ENCODE measurements at places on chromosomes 12 and 14.

- no peak overlapping the region for H3K27ac ChIP-seq
- H3K27me3 ChIP-seq, result peaks cover 3% of the 10 kb centered on the region
- no peaks in the 10 kb centered on the region for H3K4me1 ChIP-seq
- no peaks in the 10 kb centered on the region for H3K36me3 ChIP-seq
Measured at GRCh38 chr12:123085730-123086487, 65.0 kb downstream of the PITPNM2 start.

DNA sequence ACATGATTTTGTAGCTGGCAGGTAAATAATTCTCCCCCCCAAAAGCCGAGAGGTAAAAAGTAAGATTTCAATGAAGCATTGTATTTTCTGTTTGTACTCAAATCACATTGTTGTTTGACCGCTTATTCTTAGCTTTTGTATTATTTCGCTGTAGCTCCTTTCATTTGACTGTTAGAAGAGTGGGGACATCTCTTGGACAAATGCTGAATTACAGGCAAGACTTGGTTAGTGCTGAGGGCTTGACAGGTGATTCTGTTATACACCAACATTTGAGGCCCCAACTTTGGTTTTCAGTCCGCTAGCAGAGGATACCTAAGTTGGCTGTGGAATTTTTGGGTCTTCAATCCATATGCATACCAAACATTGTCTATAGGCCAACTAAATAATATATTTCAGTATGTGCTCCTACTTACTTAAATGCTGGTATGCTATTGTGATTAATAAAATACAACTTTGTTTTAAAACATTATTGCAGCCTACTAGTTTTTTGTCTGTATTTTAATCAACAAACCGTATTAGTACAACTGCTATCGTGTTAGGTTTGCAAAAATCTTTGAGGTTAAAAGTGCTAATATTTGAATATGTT is 102.2 kb downstream of the ERC1 start:
- no peak overlapping the region for H3K4me3 ChIP-seq
- no peak overlapping the region for H3K27ac ChIP-seq
- H3K27me3 ChIP-seq, result no peaks in the 10 kb centered on the region
- H3K36me3 ChIP-seq, result no peaks in the 10 kb centered on the region
- DNase-seq, result peak; percentile 50

GRCh38 chr12:126926023-126926594 is 1340.9 kb upstream of the TMEM132C start:
- H3K27ac ChIP-seq, result no peak overlapping the region
- H3K4me1 ChIP-seq, result no peaks in the 10 kb centered on the region
- DNase-seq, result no peak
- no peaks in the 10 kb centered on the region for H3K27me3 ChIP-seq
- H3K36me3 ChIP-seq, result no peaks in the 10 kb centered on the region

DNA sequence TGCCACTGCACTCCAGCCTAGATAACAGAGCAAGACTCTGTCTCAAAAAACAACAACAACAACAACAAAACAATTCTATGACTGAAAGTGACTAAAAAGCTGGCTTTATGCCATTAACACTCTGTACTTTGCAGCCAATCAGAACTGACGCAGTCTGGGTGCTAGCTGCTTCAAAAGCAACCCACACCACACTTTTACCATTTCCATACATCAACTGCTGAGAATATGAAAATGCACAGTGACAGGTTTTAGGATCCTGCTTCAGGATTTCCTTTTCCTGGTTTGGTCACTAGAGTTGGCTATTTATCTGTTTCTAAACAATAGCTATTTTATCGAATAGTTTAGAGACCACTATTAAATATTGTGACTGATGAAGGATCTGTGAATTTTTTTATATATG is 23.1 kb upstream of the P2RX4 start:
- no peaks in the 10 kb centered on the region for H3K36me3 ChIP-seq
- no peak overlapping the region for H3K4me3 ChIP-seq
- no peak overlapping the region for H3K27ac ChIP-seq
- no peak for DNase-seq
- H3K27me3 ChIP-seq, result no peaks in the 10 kb centered on the region

Data from DND-41 (cell line).